ENCODE measurements at places on chromosomes 16 and 17.

- no peak for DNase-seq
These were observed 282.6 kb downstream of the IRF8 start for GRCh38 chr16:86181526-86181925.

DNA sequence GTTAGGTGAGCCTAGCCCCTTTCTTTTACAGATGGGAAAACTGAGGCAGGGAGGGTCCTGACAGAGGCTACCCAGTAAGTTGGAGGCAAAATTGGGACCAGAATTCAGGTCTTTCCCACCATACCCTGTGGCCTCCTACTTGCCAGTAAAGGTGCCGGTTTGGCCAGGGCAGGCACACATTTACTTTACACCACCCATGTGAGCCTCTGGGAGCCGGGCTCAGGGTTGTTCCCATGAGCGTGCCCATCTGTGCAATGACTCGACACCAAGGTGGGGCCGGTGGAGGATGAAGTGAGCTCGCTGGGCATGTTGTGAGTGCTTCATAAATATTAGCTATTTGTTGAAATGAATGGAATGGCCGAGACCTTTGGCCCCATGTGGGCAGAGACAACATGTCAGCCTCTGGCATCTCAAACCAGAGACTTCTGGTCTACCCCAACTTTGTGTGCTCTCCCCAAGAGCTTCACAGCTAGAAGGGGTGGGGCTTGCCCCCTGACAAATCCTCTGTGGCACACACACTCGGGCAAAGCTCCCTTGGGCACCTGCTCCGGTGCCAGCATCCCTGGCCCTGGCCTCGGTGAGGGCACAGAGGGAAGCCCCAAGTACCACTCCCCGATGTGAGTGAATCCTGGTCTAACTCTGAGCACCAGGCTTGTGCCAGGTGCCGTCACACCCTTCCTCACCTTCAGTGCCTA lies 60.1 kb downstream of the SRCIN1 start:
- no peak for DNase-seq

- no peak for DNase-seq
These were observed 219.4 kb downstream of the MAF start for GRCh38 chr16:79380995-79381602.

DNA sequence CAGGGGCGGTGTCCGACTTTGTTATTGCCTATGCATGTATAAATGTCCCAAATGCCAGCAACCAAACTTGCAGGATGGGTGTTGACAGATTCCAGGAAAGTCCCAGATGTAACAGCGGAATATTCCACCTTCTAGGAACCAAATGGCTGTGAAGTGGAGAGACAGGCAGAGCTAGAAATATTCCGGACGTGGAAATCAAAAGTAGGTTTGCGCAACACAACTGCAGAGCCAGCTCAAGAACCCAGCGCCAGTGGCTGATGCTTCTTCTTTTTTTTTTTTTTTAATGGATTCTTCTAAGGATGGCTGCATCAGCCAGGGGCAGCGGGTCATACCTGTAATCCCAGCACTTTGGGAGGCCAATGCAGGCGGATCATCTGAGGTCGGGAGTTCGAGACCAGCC lies 601.7 kb downstream of the MAF start:
- no peak for DNase-seq

- no peak for DNase-seq
These were observed 677 bp upstream of the RANGRF start for GRCh38 chr17:8287651-8288335.

GRCh38 chr17:52756746-52757145 lies 598.2 kb upstream of the CA10 start:
- no peak for DNase-seq

DNA sequence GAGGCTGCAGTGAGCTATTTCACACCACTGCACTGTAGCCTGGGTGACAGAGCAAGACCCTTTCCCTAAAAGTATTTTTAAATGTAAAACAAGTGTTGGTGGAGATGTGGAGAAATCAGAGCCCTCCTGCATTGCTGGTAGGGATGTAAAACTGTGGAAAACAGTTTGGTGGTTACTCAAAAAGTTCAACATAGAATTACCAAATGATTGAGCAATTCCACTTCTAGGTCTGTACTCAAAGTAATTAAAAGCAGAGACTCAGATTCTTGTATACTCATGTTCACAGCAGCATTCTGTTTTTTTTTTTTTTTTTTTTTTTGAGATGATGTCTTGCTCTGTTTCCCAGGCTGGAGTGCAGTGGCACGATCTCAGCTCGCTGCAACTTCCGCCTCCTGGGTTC lies 141.8 kb downstream of the PITPNC1 start:
- no peak for DNase-seq

GRCh38 chr16:11249233-11250061 lies 6.6 kb downstream of the SOCS1 start:
- DNase-seq, result no peak

Measured in stimulated activated CD4-positive, alpha-beta T cell treated with anti-CD3 and anti-CD28 coated beads, Interleukin-4, amount 100 ng/mL, for 48 hours (primary cell).